ENCODE measurements at places on chromosomes 1 and 21. TPM values are rescaled to one million over a fixed set of nuclear protein-coding genes. Genes with fewer than 3 reads are reported as not detected.

TAL1 gene
- 4.2 TPM for total RNA-seq

GRCh38 chr21:45506241-45506817 is 35.9 kb downstream of the SLC19A1 start:
- DNase-seq: no peak

- DNase-seq: no peak
These were observed 154.5 kb upstream of the ADGRL4 start for GRCh38 chr1:79161077-79161476.

ARHGAP29 gene
- total RNA-seq: 72.0 TPM

- no peak for DNase-seq
These were observed 64.4 kb downstream of the NTMT2 start for GRCh38 chr1:170210142-170210541.

DNA sequence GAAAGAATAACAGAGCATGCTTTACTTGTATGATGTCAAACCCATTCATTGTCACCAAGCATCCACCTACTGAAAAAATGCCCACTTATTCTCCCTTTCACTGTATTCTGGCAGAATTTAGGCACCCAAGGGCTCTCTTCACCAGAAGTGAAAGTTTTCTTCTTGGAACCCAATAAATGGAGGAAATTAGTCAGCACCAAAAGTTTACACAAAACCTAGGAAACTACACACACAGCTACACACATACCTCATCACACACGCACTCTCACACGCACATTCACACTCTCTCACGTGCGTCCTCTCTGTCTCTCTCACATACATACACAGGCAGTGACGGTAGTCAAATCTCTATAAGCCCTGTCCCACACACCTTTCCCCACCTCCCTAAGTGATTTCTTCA is 37.6 kb downstream of the MCOLN2 start:
- DNase-seq: no peak

GRCh38 chr1:200247518-200247917 is 162.3 kb downstream of the ZNF281 start:
- DNase-seq: no peak

DNA sequence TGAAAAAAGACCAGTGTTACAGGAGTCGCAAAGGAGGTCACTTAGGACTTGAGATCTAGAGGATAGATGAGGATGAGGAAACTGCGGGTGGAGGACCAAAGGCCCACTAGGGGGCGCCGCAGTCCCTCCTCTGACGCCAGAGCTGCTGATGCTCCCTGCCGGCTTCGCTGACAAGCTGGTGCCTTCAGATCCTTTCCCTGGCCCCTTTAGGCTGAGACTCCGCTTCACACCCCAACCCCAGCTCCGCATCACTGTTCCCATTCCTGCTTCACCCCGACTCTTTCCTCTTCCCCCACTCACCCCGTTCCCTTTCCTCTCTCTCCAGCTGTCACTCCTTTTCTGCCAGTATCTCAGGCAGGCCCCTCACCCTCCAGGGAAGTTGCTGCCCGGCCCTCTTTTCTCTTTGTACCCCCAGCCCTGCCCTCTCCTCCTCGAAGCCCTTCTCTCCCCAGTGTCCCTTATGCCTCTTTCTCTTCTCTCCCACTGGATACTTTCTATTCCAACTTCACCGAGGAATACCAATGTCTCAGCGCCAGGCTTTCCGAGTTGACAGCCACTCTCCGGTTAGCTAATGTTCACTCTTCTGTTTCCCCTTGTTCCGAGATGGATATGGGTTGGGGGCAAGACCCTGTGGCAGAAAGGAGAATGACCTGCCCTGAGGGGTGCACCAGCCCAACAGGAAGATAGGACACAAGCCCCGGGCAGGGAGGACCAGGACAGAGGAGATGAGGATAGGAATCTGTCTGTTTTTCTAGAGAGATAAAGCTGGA is 4.5 kb downstream of the KCNJ9 start:
- DNase-seq: no peak

DNA sequence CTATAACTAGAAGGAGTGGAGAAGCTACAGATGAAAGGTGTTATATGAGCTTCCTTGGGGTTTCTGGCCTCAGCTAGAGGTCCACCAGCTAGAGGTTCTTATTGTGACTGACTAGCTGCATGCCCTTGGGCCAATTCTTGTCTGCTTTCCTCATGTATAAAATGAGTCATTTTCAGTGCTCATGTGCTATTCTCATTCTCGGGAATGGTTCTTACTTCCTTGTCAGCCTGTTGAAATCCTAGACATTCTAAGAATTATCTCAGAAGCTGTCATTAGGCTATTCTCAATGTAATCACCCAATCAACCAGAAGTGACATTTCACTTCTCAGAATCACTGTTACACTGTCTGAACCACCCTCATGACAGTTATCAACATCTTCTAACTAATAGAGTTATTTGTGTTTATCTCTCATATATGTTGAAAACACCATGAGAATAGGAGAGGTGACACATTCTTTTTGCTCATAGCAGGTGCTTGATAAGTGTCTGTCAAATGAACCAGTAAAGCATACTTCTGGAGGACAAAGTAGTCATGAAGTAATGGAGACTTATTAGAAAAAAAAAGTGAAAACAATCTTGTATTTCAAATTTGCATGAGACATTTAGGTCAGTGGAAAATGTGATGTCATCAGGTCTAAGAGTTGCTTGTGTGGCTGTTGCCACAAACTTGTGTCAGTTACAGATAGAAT is 122.8 kb upstream of the IVNS1ABP start:
- no peak for DNase-seq

DNA sequence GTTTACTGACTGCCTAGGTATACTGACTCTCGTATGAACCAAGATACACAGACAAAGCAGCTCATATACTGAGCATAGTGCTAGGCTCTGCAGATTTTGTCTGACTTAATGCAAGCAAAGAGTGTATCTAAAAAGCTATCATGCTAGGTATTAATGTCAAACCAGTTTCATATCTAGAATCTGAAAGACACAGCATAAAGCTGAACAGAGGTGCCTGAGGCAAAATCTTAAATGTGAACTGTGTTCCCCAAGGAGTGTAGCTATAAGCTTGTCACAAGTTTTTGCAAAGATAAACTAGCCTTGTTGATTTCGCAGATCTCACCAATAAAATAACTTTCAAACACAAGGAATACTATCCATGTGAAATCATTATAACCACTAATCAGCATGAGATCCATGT is 18.1 kb downstream of the JAK1 start:
- no peak for DNase-seq

CR1L gene
- total RNA-seq: 1.7 TPM

MANEAL gene
- 3.3 TPM for total RNA-seq

FTCD gene
- total RNA-seq: 0.48 TPM

DNA sequence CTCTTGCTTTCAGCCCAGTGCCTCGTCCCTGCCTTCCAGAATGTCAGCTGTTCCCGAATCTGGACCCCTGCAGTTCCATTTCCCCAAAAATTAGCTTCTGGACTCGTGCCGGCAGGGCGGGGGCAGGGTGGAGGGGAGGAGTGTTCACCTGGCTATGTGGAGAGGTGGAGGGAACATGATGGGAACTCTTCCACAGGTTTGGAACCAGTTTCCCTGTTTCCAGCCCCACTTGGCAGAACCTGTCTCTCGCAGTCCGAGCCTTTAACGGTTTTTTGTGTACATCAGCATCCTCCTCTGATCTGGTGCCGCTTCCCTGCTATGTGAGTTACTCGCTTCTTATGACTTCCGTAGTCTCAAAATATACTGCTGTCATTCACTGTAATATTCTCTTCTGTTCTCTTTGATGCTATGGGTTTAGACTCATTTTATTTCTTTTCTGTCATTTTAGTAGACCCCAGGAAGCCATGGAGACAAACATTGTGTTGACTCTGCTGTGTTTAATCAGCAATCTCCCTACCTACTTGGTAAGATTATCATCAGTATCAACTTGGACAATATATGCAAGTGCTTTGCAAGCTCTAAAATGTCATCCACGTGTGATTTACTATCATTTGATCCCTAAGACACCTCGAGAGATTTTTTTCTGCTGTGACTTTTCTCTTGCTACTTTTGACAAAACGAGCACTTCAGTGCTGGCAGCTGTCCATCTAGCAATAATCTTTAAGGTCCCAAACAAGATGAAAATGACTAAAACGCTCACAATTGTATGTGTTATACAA is 33.3 kb upstream of the HNRNPU start:
- no peak for DNase-seq
